Activated gamma-delta T cell treated with anti-CD3 and anti-CD28 coated beads, Interleukin-2, amount 50 U/mL, for 16 hours (primary cell): ENCODE measurements at places on chromosomes 13 and 19.

GRCh38 chr13:110285991-110286832 is 20.7 kb downstream of the COL4A1 start:
- no peak for DNase-seq

- DNase-seq = no peak
Observed at GRCh38 chr13:99356262-99357091, 49.3 kb upstream of the GPR183 start.

DNA sequence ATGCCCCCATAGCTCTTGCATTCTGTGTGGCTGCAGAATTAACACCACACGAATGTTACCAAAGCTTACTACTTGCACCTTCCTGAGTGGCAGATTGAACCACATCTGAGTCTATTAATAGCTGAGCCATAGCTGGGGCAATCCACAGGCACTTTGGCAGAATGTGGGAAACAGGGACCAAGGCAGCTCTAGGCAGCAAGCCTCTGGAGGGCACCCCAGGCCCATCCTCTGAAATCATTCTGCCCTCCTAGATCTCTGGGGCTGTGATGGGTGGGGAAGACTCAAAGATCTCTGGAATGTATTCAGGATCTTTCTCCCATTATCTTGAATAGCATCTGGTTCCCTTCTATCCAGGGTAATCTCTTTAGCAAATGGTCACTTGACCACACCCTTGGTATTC is 139.3 kb downstream of the TNFRSF19 start:
- no peak for DNase-seq

DNA sequence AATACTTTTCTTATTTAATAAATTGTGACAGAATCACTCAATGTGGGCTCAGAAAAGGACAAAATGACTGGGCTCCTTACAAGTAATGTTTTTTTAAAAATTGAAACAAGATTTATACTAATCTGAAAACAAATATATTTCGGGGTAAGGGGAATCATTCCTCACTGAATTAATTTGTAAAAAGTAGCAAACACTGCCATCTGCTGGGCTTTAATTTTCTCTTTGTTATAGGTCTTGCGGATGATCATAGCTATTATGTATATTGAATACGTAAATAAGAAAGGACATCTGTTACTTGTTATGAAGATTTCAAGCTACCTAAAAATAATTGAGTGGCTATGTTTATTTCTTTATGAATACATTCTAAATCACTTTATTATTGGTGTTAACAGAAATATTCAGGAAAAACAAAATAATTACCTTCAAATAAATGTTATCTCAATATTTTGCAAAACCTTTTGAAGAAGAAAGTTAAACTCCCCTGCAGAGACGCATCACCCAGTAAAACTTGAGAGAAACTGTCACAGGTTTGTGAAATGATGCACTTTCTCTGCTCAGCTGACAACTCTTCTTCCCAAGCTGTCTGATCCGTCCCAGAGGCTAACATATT is 17.8 kb upstream of the ENOX1 start:
- DNase-seq = no peak

GRCh38 chr19:17458970-17459369 is 1.8 kb downstream of the NXNL1 start:
- no peak for DNase-seq

DNA sequence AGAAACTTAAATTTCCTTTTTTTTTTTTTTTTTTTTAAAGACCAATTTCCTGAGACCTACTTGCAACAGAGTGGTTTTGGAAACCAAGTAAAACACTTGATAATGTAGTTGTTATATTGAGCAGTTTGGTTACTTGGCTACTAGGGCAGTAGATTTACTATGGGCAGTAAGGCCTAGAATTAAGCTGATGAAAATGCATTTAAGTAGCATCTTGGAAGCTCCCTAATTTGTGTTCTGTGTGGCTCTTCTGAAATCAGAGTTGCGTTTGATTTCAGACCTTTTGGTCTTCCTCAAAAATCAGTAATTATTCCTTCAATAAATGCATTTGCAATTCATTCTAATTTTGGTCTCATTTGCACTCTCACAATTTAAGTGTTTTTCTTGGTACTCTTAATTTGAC is 810 bp downstream of the GPR180 start:
- no peak for DNase-seq
